ENCODE measurements at places on chromosomes 11 and 22.

GRCh38 chr11:55942785-55943392 is 6.7 kb upstream of the OR5I1 start:
- DNase-seq = no peak

DNA sequence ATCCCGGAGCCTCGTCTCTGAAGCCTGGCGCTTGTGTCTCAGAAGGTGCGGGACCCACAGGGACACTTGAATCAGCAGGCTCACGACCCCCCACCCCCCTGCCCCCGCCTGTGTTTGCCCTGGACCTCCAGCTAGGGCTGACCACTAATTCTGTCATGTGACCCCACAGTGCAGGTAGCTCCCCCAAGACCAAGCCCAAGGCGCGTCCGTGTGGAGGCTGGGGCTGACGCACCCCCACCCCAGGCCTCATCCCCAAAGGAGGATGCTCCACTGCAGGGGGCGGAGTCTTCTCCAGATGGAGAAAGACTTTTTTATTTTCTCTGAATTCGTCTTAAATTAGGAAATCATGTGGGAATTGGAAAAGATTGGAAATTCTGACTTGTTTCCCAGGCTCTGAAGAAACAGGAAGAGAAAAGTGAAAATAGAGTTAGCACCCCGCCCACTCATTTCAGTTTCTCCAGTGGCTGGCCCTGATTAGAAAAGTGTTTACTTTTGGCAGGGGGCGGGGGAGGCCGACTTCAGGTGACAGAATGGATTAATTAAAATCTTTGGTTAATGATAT is 1.0 kb upstream of the RELA start:
- no peak for DNase-seq

DNA sequence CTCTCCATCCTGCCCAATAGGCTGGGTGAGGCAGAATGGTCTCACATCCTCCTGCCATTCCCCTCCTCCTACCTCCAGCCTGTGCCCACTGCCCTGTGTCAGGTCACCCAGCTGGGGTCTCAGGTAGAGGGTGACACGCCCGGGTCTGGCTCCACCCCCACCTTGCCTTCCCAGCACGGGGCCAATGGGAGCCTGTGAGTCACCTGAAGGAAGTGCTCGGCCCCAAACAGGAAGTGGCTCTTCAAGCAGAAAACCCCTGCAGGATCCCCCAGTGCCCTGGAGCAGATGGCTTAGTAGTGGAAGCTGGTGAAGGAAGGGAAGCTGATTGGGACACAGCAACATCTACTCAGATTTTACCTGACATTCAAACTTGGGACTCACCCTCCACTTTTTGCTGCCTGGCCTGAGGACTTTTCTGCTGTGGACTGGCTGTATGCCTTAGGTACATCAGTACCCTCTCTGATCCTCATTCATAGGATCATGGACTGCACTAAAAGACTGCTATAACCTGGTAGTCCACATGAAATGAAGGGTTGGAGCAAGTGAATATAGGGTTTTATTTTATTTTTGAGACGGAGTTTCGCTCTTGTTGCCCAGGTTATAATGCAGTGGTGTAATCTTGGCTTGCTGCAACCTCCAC is 33.4 kb downstream of the GDPD5 start:
- DNase-seq = peak; percentile 9

DNA sequence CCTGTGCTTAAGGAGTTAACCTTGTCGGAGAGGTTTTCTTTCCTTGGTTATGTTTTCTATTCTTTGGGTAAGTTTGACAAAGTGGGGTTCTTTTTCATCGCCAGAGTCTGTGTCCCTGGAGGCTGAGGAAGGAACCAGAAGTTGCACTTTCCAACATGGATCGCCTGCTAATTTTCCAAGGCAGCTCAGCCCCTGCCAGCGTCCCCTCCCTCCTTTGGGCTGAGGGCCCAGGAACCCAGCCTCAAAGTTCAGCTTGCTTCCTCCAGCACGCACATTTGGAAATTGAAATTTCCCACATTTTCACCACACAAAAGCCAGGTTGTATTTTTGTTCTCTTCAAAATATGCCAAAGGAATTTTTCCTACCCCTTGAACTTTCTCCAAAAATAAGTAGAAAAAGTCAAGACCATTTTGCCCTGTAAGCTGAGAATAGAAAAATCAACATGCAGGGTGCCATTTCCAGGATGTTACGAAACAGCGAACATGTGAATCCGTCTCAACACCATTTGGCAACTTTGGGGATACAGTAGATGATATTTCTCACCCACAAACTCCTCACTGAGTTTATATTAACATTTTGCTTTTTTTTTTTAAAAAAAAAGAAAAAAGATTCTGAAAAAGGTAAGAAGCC is 343.5 kb downstream of the TENM4 start:
- no peak for DNase-seq

DNA sequence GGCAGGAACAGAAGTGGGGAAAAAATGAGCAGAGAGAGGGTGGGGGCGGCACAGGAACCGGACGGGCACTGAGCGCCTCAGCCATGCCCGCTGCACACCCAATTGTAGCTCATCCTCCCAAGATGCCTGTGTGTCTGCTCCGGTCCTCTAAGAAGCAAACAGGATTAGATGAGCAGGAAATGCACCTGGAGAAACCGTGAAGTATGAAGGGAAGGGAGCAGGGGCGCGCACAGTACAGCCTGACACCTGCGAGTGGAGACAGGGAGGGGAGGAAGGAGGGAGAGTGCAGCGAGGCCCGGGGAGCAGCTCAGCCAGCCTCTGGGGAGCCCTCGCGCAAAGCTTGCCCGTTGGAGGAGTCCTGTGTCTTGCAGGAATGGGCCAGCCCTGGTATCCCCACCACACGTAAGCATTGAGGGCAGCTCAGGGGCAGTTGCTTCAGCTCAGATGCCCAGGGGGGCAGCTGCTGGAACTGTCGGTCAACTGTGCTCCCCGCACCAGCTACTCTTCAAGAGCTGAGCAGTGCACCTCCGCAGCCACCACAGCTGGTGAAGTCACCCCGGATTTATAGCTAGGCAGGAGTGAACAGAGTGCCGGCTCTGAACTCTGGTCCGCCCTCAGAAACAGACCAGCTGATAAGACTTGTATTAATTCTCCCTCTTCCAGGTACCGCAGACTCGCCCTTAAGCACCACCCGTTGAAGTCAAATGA is 7.0 kb downstream of the DNAJB13 start:
- DNase-seq = no peak

DNA sequence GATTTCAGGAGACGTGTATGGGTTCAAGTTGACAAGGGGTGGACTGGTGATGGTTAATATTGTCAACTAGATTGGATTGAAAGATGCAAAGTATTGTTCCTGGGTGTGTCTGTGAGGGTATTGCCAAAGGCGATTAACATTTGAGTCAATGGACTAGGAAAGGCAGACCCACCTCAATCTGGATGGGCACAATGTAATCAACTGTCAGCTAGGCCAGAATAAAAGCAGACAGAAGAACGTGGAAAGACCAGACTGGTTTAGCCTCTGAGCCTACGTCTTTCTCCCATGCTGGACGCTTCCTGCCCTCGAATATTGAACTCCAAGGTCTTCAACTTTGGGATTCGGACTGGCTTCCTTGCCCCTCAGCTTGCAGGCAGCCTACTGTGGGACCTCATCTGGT is 1.7 kb upstream of the YPEL4 start:
- DNase-seq = no peak

GRCh38 chr11:114180301-114181055 is 115.7 kb upstream of the NNMT start:
- DNase-seq = no peak

DNA sequence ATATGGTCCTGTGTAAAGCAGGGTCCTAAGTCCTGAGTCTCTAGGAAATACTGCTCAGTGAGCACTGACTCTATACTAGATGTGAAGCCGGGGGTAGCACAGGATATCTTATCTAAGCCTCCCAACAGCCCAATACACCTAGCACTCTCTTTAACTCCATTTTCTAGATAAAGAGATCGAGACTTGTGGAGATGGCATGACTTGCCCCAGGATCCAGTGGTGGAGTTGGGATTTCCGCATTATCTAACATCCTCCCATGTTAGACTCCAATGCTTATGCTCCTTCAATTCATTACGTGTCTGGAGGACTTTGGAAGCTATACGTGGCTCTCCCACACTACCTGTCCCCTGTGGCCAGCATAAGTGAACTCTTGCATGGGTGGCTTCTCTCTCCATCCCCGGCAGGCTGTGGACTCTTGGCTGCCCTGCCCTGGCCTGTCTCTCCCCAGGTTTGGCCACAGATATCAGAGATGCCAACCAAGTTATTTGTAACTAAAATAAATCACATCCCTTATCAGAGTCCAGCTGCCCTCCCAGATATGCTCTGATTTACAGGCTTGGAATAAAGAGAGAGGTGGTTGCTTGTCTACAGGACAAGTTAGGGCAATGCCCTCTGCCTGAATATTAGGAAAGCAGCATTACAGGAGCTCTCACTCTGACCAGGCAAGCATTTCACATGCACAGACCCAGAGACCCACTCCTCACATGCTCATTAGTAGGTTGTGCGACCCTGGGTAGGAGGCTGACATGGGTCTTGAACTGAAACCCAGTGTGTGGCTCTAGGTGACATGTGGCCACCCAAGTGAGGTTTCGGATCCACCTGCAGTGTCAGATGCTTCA is 4.5 kb downstream of the CD44 start:
- no peak for DNase-seq

GRCh38 chr22:27903805-27904473 is 15.1 kb downstream of the PITPNB start:
- DNase-seq = no peak

DNA sequence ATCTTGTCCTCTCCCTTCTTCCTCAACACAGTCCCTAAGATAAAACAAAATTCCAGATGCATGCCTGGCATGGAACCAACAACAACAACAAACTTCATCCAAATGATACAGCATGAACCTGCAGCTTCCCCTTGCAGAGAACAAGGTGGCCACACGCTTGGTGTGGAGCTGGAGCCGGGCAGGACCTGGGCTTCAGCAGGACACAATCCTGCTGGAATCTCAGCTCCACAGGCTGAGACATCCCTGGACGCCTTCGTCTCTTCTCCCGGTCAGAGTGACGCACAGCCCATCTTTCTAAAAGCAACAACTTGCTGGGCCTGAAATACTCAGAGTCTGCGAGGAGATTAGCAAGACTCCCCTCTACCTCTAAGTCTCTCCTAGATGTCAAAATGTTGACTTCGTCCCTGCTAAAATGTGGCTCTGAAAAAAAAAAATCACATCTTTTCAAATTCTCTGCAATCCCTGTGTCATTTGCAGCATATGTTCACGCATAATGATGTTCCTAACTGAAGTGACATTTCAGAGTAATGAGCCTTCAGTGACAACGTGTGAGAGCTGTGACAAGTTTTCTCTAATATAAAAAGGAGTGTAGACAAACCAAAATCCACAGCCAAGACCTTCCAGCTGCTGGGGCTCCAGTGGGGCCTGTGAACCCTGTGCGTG is 1232.3 kb downstream of the TBC1D22A start:
- no peak for DNase-seq

GRCh38 chr11:6531267-6531752 is 34.2 kb downstream of the DNHD1 start:
- no peak for DNase-seq

GRCh38 chr11:97989121-97989520 is 1031.6 kb upstream of the CNTN5 start:
- no peak for DNase-seq

- DNase-seq = no peak
These were observed 1.0 kb upstream of the TUBA8 start for GRCh38 chr22:18109410-18110193.

DNA sequence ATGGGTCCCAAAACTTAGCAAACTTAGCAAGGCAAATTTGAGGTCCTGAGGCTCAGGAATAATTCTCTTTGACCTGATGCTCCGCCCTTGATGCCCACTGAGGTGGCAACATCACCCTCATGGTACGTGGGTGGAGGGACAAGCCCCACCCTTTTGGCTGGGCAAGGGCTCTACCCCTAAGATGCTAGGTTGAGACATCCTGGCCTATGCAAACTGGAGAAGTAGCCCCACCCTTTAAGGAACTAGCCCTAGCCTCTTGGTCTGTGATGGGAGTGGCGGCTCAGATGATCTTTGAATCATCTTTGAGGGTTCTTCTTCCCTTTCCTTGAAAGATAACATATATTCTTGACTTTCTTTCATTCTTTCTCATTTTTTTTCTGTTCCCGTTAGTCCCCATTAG is 32.9 kb downstream of the CABIN1 start:
- no peak for DNase-seq

DNA sequence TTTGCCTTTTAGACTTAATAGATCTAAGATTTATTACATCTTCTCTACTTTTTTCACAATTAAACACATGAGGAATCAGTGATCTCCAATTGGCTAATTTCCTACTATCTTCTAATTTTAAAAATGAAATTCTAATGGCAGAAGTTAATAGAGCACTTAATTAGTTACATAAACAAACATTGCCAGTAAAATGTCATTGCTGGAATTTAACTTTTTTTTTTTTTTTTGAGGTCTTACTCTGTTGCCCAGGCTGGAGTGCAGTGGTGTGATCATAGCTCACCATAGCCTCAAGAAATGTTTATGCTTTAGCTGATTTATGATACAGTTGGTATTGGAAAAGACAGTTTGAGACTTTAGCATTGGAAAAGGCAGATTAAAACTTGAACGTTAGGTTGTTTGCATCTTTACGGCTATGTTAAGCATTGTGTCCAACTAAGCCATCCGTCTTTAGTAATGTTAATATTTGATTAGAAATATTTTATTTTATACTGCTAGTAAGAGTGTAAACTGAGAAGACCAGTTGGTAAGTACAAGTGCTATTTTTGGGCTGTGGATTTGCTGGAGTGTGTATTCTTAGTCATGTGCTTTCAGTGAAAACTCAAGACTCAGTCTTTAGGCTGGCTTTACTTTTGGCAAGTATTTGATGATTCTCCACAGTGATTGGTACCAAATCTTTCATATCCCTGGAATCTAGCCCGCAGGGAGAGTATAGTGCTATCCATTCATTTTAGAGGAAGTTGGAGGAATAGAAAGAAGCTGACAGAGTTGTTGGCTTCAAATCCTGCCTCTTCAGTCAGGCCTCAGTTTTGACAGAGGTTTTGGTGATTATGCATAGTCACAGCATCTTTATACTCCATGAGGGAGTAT is 4.5 kb downstream of the ANO5 start:
- DNase-seq = no peak

- no peak for DNase-seq
These were observed 68.5 kb downstream of the ADM start for GRCh38 chr11:10373340-10373739.

DNA sequence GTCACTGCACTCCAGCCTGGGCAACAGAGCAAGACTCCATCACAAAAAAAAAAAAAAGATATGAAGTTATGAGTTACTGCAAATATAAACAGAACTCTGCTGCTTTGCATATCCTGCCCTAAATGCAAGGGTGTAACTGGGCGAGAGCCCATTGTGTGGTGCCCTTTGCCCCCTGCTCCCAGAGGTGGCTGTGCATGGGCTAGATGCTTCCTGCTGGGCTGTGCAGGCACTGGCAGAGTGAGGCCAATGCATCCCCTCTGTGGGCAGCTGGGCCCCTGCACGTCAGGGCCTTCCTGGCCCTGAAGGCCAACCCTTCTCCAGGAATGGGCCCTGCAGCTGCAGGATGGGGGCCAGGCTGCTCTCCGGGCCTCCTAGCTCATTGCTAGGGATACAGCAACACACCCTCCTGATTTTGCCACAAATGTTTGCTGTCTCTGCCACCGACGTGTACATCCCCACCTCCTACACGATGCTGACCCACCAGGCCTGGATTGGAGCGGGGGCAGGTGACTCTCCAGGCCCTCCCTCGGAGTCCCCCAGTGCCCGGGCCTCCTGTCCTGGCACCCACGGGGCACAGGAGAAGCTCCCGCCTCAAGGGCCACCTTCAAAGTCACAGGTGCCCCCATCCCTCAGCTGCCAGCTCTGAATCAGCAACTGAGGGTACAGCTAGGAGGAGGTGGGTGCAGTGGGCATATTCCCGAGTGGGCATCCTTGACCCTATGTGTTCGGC is 40.7 kb upstream of the COMT start:
- DNase-seq = no peak

Data from effector CD8-positive, alpha-beta T cell (primary cell).